NCI-H1092 (cell line): ENCODE measurements at places on chromosomes 5 and 9.

GRCh38 chr5:4387290-4387689, 752.8 kb upstream of the ADAMTS16 start:
- no peak for DNase-seq

- DNase-seq = no peak
Observed at GRCh38 chr5:68007451-68007850, 208.1 kb upstream of the PIK3R1 start.

DNA sequence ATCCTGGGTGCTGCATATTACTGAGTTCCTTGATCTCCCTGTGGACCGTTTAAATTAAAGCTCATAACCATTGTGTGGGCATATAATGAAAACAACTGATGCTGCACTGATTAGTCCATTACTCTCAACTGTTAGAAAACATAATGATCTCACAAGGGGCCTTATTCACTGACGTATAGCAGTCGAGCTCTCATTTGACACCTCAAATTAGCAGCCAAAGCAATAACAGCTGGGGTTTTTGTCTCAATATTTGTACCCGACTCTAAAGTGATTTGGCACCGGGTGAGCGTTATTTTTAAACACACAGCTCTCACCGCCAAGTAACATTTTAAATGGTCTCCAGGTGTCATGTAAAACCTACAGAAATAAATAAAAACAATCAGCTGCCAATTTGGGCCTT, 252.2 kb upstream of the PANK3 start:
- DNase-seq = no peak

DNA sequence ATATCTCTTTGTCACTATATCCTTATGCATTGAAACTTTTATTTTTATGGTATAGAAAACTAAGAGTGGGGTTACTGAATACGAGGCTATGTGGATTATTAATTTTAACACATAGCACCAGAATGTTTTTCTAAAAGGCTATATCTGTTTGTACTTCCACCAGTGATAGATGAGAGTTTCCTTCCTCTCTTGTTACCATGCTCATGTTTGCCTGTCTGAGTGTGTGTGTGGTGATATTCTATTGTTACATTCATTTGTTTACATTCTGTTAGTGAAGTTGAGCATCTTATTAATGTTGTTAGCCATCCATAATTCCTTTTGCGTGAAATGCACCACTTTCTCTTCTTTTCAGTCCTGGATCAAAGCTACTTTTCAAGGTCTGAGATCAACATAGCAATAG, 54.1 kb upstream of the ALDH1A1 start:
- no peak for DNase-seq

DNA sequence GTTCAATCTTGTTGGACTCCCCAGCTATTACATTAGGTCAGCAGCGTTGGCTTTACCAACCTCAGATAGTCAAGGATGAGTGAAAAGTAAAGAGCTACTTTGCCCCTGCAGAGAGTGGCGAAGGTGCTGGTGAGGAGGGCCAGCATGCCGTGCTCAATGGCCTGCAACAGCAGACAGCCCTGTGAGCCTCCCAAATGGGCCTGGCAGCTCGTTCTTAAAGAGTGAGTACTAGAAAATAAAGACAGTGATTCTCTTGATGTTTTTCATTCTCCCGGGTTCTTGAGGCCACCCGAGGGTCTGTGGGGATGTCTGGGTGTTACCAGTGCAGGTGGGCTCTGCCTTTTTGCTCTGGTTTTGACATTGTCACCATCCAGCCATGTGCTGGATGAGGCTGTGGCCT, 16.2 kb downstream of the GADD45G start:
- no peak for DNase-seq
